SK-N-SH (cell line): ENCODE measurements at places on chromosomes 13 and 19.

- peak; percentile 43 for DNase-seq
Observed at GRCh38 chr13:49869519-49869918, 66.6 kb downstream of the SPRYD7 start.

GRCh38 chr13:33110386-33110712, 94.1 kb downstream of the KL start:
- DNase-seq: no peak

DNA sequence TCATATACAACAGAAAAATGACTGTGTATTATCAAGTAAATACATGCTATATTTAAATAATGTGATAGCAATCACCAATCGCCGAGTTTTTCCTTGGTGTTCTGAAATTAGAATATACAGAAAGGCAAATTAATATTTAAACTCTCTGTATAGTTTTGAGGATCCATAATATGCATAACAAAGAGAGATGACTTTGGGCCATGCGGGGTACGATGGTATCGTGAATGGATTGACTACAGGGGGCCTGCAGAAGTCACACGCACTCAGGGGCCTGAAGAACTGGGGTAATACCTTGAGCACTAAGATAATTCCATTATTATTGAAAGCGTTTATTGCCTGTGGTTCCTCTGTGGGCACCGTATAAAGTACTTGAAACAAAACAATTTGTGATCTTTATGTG, 314.0 kb downstream of the TEX29 start:
- no peak for DNase-seq

GRCh38 chr13:35471706-35472322, 4.7 kb downstream of the MAB21L1 start:
- DNase-seq: no peak

DNA sequence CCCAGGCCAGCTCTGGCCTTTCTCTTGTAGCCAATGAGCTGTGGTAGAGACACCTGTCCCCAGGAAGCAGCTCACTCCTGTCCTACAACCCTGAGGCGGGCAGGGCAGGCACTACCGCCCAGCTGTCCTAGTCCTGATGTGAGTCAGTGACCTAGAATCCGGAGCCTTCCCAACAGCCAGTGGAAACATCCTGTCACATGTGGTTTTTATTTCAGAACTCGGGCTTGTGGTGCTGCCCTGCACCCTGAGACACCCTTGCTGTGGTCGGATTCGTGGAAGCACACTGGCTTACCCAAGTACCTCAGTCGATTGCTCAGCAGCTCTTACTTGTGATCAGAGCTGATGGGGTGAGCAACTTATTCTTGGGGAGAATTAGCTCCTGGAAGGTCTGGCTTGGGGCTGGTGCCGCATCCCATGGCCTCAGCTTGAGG, 83.6 kb upstream of the ARHGEF7 start:
- DNase-seq: no peak

- DNase-seq: no peak
Observed at GRCh38 chr13:27411341-27411740, 13.1 kb upstream of the GTF3A start.

DNA sequence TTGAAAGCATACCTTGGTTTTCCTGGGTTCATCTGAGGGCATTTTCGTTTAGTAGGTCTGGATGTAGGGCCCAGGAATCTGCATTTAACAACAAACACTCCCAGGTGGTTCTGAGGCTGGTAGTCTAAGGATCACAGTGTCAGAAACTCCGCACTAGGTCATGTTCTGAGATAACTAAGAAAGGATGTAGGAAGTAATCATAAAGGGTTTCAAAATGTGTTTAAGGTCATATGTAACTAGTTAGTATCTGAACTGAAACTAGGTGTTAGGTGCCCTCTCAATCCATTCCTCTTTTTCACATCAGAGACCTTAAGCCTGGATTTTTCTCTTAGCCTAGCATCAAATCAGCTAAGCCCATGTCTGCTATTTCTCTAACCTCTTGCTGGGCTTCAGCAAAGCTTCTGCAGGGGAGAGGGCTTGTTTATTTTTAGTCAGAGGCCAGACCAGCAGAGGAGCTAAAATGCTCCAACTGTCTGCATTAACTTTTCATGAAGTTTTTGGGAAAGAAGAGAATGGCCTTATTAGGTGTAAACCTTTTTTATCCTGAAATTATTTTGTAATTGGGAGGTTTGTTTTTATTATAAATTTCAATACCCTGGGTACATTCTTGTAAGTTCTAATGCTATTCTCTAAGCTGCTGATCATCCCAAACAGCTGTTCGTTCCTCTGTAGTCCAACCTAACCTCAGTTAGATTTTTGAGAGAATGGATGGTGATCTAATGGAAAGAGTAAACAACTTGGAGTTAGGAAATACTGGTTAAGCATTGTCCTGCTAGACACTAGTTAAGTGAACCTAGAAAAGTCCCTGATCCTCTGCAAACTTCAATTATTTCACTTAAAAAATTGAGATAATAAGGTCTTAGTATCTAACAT, 262.8 kb upstream of the RFC3 start:
- no peak for DNase-seq

DNA sequence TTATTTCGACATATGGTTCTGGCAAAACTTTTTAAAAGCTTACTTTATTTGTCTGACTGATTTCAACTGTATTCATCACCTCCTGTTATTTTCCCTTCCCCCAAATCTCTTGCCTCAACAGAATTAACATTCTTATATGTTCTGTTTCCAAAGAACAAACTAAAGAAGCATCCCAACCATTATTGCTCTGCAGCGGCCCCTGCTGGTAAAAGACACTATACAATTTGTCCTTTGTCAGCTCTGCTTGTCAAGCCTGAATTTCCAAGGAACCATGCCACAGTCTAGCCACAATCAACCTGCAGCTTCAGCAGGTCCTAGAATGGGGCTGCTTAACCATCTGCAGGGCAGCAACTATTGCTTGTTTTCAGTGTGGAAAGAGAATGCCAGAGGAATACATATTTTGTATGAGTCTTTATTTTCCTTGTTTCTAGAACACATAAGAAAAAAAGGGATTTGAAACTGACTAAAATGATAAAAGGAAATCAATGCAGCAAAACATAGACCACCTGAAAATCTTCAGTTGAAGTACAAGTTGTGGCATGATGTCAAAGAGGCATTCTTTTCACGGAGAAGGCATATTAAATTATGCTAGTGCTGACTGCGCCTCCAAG, 845.3 kb downstream of the DIAPH3 start:
- DNase-seq: peak; percentile 44
